ENCODE measurements at places on chromosomes 3 and 15.
A peak's percentile ranks its signal among the peaks of the same experiment; 100 is the strongest.

DNA sequence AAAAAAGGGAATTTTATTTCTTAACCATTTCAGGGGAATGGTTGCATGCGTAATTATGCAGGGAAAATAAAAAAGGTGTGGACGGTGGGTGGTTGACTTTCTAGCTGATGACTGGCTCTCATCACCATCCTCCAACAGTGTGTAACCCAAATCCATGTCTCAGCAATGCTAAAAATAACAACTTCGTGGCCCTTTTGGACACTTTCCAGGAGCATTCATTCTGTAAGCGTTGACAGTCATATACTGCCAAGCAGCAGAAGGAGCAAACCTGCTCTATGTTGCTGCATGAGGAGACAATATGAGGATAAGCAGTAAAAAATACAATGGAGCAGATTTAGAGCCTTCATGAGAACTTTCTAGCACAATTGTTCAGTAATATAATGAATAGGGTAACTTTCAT is 189.1 kb downstream of the ANXA2 start:
- no peak for DNase-seq

DNA sequence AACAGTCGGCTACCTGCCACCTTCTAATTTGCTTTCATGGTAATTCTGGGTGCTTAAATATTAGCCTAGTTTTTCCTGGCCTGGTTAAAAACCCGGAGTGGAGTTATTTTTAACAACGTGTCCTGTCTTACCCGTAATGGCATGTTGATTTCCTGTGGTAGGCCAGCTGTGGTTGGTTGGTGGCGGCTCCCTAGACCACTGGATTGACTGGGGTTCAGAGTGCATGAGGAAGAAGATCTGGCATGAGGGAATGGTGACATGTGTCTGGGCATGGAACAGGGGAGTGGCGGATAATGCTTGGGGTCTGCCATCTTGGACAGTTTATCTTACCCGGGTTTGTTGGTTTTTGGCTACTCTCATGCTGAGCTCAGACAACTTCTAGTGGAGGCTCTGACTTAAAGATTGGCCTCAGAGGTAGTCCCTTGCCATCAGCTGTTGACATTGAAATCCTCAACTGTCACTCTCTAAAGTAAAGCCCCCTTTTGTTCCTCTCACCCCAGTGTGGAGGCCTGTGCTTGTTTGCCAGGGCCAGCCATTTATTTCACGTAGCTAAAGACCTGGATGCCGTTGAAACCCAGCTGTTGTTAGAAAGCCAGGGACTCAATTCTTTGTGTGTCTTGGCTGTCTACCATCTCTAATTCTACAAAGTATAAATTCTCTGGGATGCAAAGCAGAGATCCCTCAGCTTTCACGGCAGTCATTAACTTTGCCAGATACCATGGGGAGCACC is 81.6 kb downstream of the DNASE1L3 start:
- DNase-seq, result no peak

DNA sequence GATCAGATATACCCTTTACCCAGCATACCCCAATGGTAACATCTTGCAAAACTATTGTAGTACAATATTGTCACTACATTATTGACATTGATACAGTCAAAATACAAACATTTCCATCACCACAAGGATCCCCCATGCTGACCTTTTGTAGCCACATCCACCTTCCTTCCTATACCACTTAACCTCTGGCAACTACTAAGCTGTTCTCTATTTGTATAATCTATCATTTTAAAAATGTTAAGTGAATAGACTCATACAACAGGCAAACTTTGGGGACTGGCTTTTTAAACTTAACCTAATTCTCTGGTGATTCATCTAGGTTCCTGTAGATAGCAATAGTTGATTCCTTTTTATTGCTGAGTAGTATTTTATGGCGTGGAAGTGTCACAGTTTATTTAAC is 29.6 kb upstream of the IFT57 start:
- no peak for DNase-seq

GRCh38 chr15:35374661-35375060 is 171.3 kb downstream of the DPH6 start:
- DNase-seq, result no peak

GRCh38 chr15:41977757-41978383 is 5.5 kb upstream of the EHD4 start:
- no peak for DNase-seq

DNA sequence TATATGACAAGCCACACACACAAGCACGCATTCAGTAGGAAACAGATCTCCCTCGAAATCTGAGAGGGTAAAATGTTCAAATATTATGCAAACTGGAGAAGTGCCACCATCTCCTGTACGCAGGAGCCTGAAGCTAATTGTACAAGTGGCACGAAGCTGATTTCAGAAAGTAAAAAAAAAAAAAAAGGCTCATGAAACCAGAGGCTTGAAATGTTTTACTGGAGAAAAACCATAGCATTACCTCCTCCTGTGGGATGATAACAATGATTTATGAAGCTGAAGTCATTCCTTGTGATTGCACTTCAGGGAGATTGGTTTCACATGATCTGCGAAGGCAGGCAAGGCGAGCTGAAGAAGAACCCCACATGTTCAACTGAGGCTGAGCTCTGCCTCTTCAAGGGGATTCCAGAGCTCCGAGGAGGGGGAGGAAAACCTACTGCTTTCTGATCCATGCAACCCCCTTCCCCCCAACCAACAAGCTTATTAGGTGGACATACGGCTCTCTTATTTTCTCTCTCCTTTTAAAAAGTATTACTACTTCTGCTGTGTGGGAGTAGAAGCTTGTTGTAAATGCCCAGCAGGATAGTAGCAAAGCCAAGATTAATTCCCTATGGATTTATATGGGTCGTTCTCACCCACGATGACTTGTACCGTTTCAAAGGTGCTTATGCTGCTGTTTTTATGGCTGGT is 101.1 kb downstream of the GREM1 start:
- peak; percentile 2 for DNase-seq

GRCh38 chr15:98804057-98804380 is 155.7 kb downstream of the IGF1R start:
- no peak for DNase-seq

GRCh38 chr15:78976691-78977090 is 31.8 kb upstream of the CTSH start:
- no peak for DNase-seq

GRCh38 chr3:61858054-61858453 is 296.7 kb downstream of the PTPRG start:
- no peak for DNase-seq

DNA sequence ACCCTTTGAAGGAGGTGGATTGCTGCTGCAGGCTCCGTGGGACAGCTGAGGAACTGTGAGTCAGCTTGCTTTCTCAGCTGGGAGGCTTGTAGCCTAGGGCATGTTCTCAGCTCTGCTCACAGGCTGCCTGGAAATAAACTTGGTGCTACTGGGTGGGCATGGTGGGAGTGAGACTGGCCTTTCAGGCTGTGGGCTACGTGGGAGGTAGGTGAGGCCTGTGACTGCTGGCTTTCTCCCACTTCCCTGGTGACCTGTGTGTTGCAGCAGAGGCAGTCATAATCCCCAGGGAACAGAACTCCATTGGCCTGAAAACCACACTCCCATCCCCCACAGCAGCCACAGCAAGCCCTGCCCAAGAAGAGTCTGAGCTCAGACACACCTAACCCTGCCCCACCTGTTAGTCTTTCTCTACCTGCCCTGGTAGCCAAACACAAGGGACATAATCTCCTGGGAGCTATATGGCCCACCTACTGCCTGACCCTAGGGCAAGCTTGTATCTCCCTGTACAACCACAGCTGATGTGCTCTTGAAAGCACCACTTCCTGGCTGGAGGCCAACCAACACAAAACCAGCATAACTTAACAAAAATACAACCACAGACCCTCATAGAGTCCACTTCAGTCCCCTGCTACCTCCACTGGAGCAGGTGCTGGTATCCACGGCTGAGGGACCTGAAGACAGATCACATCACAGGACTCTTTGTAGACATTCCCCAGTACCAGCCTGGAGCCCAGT is 236.5 kb downstream of the SQOR start:
- no peak for DNase-seq

DNA sequence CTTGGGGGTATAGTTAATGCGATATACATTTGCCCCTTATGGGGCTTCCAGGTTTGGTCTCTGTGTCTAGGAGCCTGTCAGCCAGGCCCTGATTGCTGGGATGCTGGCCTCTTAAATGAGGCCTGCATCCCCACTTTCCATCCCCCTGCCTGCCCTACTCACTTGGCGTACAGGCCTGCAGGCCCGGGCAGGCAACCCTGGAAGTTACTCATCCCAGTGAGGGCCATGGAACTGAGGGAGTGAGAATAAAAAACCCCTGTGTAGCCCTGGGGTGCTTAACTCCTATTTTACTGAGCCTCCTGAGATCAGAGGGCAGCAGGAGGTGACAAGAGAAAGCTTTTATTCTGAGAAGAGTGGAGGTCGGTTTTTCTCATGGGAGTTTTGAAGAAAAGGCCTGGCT is 2.0 kb downstream of the DISP2 start:
- DNase-seq, result no peak

- DNase-seq, result no peak
Measured at GRCh38 chr15:38941399-38941953, 376.9 kb upstream of the RASGRP1 start.

Data from NCI-H187 (cell line).